ENCODE measurements at places on chromosomes 2 and 18.

- no peak for DNase-seq
Measured at GRCh38 chr2:62038975-62039771, 133.7 kb downstream of the COMMD1 start.

- no peak for DNase-seq
Measured at GRCh38 chr18:25180973-25181548, 170.9 kb downstream of the ZNF521 start.

DNA sequence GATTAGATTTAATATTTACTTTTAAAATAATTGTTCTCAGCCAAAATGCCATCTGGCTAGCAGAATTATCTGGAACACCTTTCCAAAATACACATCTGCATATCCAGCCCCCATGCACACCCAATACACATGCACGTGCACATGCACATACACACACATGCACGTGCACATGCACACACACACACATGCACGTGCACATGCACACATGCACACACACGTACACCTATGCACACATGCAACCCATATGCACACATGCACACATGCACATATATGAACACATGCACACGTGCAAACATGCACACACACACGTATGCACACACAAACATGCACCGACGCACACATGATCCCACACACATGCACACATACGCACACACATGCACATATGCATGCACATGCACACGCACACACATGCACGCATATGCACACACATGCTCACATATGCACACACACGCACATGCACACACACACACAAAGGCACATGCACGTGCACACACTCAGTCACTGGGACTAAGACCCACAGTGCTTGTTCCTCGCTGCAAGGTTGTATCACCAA lies 53.5 kb downstream of the COPS8 start:
- no peak for DNase-seq

- no peak for DNase-seq
Measured at GRCh38 chr2:149858901-149859634, 271.5 kb upstream of the MMADHC start.

- no peak for DNase-seq
Measured at GRCh38 chr2:66440708-66441497, 6.0 kb downstream of the MEIS1 start.

DNA sequence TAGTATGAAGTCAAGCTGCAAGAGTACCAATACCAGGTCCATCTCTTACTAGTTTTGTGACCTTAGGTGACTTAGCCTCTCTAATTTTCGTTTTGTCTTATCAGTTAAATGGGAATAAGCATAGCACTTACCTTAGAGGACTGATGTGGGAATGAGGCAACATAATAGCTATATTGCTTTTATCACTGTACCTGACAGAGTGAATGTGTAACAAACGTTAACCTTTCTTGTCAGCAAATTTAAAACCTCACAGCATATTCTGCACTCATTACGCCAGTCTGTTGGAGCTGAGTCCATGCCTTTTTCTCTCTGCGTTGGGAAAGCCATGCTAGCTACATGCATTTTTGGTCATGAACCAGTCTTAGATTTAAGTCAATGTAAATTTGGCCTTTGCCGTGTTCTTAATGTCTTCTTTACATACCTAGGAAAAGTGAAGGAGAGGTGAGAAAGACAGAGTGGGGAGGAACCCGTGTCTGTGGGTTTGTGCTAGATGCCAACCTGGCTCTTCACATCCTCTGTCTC lies at the start of gene IL36B:
Gene IL36B (minus strand): TSS at position 472 of the 522 bp plus-strand sequence.
- no peak for DNase-seq

DNA sequence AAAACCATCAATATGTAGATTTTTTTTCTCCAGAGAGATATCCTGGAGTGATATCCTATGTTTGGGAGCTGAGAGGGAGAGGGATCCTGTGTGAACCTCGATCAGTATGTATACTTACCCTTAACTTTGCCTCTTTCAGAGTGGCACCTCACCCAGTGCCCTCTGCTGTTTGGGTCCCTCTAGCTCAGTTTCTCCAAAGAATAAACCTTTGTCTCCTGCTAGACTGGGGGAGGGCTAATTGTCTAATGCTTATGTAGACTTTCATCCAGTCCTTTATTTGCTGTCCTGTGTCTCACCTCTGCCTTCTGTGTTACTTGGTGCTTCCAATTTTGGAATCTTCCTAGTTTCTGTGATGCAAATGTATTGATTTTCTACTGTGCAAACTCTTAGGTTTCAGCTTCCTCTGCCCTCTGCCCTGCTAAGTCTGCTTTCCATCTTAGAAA lies 48.4 kb downstream of the MTX2 start:
- DNase-seq, result no peak

DNA sequence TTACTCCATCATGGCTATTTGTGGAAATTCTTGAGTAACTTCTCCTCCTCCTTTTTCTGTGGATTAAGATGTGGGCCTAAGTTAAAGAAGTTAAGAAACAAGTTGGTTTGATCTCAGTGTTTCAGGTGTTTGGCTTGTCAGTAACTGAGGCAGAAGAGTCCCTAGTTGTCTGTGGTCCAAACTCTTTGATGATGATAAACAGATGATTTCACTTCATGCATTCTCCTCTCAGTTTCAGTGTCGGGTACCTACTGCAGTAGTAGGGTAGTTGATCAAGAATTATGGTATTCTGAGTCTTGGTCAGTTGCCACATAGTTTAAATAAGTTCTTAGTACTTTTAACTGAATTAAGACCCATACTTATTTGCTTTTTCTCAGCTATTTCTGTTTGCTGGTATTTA lies 85.6 kb downstream of the NCOA1 start:
- DNase-seq, result no peak

- DNase-seq, result no peak
Measured at GRCh38 chr2:11077411-11077810, 77.9 kb upstream of the SLC66A3 start.

GRCh38 chr2:99886418-99886817 lies 256.0 kb downstream of the AFF3 start:
- DNase-seq, result no peak

DNA sequence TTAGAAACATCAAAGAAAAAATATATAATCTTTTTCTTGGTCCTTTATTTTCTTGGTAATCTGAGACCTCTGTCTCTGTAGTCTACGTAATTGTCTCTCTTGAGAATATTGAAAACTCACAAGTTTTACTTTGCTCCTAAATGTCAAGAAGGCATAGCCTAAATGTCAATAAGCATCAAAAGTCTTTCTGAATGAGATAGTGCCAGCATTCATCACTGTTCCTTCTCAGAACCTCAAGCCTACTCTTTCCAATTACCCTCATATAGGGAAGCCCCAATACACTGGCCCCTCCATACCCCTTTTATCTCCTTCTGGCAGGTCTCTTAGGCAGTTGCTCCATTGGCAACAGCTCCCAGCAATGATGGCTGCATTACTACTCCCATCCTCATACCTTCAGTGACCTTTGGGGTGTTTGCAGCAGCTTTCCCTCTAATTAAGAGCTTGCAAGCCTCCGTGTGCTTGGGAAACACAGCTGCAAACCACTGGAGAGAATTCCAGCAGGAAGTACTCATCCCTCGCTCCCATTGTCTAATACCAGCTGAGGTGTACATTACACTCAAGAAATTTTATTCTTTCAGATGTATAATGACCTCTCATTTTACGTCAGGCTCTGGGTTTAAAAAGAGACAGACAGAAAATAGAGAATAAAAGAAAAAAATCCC lies 95.8 kb downstream of the KYNU start:
- DNase-seq, result no peak

- no peak for DNase-seq
Measured at GRCh38 chr18:58235001-58235436, 191.0 kb downstream of the NEDD4L start.

DNA sequence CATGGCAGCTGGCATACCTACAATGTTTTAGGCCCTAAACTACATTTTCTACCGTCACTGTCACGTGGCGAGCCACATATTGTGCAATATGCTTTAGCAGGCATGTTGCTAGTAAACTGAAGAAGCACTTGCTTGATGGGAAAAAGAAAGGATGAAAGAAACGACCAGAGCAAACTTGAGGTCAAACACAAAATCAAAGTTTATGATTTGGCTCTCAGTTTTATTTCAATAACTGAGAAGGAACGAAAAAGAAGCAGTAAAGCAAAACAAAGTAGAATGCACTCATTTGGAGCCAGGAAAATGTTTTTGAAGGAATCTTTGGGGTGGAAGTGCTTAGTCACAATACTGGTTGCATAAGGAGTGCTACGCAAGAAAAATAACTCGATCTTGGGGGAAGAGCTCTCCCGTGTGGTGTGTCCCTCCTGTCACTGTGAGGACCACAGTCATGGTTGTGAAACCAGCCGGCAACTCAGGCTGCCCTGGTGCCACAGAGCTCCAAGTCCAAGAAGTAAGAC lies 349.8 kb downstream of the RBM43 start:
- DNase-seq, result no peak

DNA sequence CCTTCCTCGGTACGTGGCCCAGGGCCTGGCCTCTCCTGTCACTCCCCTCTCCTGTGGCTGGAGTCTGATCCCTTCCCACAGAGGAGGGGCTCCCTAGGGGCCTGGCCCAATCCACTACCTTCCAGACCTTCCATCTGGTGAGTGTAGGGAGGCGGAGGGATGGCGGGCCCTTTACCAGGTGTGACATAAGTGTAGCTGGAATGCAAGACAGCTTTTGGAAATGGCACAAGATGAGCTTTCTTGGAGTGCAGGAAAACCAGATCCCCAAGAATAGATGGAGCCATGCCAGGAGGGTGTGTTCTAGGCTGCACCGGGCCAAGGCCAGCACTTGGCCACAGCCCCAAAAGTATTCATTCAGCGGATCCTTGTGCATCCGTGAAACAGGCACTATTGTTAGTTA lies 30.1 kb downstream of the IGFBP5 start:
- DNase-seq, result no peak

GRCh38 chr2:138964418-138964817 lies 184.2 kb upstream of the NXPH2 start:
- DNase-seq, result no peak

GRCh38 chr2:106664669-106665068 lies 177.5 kb downstream of the CD8B2 start:
- DNase-seq, result no peak

- no peak for DNase-seq
Measured at GRCh38 chr18:48672671-48673340, 134.0 kb downstream of the CTIF start.

GRCh38 chr2:230627806-230628724 lies 84.6 kb upstream of the CAB39 start:
- DNase-seq, result no peak

DNA sequence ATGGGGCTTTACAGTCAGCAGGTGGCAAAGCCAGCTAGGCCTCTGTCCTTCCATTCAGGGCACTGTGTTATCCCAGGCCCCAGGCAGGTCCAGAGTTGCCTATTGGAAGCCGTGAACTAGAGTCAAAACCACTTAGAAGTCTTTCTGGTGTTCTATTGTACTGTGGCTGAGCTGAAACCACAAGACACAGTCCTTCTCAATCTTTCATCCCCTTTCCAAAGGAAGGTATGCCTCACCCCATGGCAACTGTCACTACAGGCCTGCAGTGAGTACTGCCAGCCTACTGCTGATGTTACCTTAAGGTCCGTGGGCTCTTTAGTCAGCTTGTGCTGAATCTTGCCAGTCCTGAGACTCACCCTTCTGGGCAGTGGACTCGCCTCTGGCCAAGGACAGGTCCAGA lies 181.6 kb downstream of the GULP1 start:
- no peak for DNase-seq

DNA sequence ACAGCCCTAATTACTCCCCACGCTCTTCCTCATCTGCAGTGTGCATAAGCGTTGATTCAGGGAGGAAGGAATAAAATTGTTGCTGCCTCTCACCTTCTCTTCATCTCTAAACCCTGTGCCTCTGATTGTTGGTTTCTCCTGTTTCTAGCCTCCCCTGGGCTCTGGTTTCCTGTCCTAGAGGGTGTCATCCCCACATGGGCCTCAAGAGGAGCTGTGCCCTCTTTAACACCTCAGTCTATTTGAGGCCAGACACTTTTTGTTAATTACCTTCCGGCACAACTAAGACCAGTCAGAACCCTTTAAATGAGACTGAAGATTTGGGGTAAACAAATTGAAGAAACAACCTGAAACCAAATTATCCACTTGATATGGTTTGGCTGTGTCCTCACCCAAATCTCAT lies 9.7 kb downstream of the CTAGE1 start:
- no peak for DNase-seq

GRCh38 chr2:17661460-17661859 lies 92.2 kb downstream of the SMC6 start:
- DNase-seq, result no peak

GRCh38 chr18:12377556-12378197 lies 650 bp upstream of the AFG3L2 start:
- no peak for DNase-seq

DNA sequence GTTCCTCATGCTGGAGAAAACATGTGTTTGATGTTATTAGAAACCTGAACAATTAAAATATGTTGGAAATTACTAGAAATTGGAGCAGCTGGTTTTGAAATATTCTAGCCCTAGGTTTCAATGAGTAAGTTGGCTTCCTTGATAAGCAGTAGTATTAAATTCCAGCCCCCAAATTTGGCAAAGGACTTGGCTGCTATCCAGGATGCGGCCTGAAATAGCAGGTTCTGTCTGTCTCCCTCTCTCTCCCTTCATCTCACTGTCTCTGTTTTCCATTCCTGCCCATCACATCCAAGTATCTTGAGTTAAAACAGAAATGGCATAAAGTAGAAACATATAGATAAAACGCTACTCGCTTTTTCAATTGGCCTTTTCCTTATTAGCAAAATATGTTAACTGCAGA lies 20.9 kb upstream of the GPR45 start:
- DNase-seq, result no peak

GRCh38 chr18:55249550-55249949 lies 290.3 kb upstream of the CCDC68 start:
- DNase-seq, result peak; percentile 15

- DNase-seq, result no peak
Measured at GRCh38 chr2:71804281-71804751, 343.3 kb downstream of the CYP26B1 start.

GRCh38 chr2:170607171-170607570 lies 108.0 kb upstream of the SP5 start:
- no peak for DNase-seq

DNA sequence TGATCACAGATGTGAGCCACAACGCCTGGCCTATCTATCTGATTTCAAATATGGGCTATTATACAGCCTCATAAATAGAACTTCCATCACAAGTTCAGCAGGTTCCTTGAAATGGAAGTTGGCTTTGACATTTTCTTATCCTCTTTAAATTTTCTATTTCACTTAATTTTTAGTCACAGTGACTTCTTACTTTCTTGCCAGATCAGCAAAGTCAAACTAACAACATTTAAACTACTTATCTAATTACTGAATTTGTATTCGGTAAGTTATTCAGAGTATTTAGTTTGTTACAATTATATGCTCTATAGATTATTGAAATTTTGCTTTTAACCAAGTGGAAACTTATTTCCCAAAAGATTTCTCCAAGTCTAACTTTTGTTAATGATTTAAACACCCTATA lies 108.2 kb downstream of the BAZ2B start:
- DNase-seq, result no peak

DNA sequence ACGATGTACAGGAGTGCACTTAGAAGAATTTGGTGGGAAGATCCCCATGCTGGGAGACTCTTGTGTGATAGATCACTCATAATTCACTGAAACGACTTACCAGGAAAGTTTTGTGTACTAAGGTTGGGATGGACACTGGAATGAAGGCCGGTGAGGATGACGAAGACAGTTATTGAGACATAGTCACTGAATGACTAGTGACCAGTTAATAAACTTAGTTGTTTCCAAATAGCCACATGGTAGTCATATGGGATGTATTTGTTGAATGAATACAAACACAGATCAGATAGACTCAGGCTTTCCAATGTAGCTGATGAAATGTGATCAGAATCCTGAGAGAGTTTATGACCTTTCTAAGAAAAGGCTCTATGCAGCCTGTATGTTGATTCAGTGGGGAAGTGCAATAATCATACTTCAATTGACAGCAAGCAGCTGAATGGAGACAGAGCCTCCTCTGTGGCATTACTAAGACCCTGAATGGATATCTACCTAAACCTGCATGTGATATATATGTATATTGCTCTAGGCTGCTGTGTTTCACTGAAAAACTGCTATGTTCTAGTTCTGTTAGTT lies 20.4 kb downstream of the GDF7 start:
- no peak for DNase-seq
